Activated naive CD4-positive, alpha-beta T cell (primary cell): ENCODE measurements at places on chromosomes 7 and 10.

DNA sequence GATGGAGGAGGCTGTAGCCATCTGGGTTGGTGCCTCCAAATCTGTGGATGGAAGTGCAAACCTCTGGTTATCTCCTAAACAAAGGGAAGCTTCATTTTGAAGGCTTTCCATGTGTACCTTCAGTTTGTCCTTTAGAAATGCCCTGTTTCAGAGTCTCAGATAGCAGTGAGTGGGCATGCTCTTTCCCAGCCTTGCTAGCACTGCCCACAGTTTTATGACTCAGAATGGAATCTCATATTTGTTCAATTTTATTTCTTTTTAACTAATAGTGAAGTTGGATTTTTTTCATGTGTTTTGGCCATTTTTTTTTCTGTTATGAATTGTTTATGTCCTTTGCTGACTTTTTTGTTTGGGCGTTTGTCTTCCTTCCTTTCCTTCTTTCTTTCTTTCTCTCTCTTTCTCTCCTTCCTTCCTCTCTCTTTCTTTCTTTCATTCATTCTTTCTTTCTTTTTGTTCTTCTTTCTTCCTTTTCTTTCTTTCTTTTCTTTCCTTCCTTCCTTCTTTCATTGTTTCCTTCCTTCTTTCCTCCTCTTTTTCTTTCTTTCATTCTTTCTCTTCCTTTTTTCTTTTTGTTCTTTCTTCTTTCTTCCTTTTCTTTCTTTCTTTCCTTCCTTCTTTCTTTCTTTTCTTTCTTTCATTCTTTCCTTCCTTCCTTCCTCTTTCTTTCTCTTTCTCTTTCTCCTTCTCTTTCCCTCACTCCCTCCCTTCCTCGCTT, 25.6 kb downstream of the PRF1 start:
- DNase-seq, result no peak

DNA sequence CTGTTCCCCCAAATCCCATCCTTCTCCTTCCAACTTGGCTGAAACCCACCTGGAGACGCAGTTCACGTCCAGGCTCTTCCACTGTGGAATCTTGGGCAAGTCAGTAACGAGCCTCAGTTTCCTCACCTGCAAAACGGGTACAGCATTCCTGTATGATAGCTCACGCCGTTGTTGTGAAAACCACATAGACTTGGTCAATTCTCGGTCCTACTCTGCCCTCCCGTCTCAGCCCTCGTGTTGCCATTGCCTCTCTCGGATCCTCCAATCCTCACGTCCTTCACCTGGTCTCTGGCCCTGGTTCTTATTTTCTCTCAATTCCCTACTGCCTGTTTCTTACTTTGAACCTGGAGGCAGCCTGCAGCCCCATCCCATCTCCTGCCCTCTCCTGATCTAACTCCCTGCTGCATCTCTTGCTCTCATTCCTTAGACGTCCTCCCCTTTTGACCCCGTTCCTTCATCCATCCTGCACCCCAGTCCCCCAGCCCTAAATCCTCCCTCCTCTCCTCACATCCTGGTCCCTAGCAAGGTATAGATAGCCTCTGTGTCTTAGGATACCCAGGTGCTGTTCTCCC, 2.0 kb upstream of the MUC12 start:
- DNase-seq, result no peak

DNA sequence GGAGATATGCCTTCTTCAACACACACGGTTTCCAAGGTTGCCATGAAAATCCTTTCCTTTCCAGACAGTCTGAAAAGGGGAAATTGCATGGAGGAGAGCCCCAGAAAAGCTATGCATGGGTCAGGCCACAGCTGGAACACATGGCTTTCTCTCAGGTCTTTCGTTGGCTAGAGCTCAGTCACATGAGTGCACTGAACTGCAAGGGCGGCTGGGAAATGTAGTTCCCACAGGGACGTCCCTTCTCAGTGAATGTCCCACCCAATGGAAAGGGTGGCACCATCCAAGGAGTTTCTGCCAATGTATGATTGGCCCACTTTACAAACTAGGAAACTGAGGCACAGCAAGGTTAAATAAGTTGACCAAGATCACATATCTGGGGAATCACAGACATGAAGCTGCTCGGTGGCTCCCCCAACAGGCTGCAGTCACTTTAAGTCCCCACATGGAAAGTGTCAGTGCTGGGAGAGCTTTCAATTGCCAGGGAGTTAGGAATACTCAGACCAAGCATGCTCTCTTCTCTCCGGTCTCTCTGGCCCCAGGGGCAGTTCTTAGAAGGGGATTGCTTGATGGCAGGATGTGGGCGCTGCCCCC, 571.3 kb downstream of the GLRX3 start:
- no peak for DNase-seq

GRCh38 chr10:31936933-31937332, 8.3 kb upstream of the ARHGAP12 start:
- no peak for DNase-seq

- no peak for DNase-seq
These were observed 7.1 kb upstream of the IL2RA start for GRCh38 chr10:6069081-6069931.

DNA sequence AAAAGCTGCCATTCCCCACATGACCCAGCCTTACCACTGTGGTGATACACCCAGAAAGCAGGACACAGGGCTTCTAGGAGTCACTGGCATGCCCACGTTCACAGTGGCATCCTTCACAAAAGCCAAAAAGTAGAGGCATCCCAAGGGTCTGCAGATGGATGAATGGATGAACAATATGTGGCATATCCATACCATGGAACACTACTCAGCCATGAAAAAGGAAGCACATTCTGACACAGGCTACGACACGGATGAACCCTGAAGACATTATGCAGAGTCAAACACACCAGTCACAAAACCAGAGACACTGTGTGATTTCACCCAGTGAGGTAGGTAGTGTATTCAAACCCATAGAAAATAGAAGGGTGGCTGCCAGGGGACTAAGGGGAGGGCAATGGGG, 104.7 kb upstream of the DDC start:
- no peak for DNase-seq

- DNase-seq, result no peak
These were observed 60.6 kb upstream of the LAMB1 start for GRCh38 chr7:108063520-108063933.

DNA sequence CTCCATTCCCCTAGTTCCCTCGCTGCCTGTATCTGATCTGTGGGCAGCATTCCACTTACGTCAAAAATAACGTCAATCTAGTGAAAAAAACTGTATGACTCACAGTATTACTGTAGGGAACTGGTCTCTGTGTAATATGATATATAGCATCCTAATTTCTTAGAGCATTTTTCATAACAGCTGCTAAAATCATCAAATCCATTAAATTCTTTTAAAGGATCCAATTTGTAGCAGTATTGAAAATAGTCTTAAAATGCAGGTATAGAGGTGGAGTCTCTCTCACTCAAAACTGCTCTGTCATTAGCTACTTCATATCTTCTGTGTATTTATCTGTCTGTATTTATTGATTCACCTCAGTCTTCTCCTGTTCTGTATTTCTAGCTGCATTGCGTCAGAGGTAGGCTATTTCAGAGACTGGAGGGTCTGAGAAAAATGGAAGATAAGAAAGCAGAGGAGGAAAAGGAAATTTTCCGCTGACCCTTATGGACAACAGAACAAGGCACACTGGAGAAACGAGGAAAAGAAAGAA, 59.9 kb downstream of the PON1 start:
- DNase-seq, result no peak

- DNase-seq, result no peak
These were observed 30.3 kb downstream of the OAT start for GRCh38 chr10:124388476-124388822.

- DNase-seq, result no peak
These were observed 21.2 kb upstream of the BLOC1S2 start for GRCh38 chr10:100307684-100308083.

- DNase-seq, result no peak
These were observed 5.5 kb upstream of the IKZF1 start for GRCh38 chr7:50298811-50299562.

DNA sequence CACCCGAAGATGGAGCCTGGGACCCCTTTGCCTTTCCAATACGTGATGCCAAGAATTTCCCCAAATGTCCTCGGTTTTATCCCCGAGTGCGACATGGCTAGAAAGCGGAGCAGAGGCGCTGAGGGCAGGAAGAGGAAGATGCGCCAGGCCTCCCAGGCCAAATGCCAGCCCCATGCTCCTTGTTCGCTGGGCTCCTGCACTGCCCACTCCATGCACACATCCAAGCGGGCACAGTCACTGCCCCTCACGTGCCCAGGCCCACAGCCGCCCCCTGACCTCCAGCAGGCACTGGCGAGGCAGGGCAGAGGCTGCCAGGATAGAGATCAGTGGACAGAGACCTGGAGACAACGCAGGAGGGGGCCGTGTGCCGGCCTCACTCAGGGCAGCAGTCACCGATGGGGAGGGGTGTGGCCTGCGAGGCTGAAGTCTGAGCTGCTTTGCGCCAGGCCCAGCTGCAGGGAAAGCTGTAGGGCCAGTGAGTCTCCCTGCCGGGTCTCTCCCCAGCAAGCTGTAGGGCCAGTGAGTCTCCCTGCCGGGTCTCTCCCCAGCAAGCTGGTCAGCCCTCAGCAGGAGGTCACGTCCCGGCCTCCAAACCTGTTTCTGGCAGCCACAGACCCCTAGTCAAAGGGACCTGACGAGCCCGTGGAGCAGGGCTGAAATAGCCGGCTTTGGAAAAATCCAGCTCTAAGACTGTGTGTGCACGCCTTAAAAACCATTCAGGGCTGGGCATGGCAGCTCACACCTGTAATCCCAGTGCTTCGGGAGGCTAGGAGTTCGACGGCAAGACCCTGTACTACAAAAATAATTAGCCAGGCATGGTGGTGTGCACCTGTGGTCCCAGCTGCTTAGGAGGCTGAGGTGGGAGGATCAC, 100.6 kb upstream of the DIP2C start:
- DNase-seq, result no peak

- DNase-seq, result no peak
These were observed 84.5 kb upstream of the DYNC1I1 start for GRCh38 chr7:95687759-95688343.

DNA sequence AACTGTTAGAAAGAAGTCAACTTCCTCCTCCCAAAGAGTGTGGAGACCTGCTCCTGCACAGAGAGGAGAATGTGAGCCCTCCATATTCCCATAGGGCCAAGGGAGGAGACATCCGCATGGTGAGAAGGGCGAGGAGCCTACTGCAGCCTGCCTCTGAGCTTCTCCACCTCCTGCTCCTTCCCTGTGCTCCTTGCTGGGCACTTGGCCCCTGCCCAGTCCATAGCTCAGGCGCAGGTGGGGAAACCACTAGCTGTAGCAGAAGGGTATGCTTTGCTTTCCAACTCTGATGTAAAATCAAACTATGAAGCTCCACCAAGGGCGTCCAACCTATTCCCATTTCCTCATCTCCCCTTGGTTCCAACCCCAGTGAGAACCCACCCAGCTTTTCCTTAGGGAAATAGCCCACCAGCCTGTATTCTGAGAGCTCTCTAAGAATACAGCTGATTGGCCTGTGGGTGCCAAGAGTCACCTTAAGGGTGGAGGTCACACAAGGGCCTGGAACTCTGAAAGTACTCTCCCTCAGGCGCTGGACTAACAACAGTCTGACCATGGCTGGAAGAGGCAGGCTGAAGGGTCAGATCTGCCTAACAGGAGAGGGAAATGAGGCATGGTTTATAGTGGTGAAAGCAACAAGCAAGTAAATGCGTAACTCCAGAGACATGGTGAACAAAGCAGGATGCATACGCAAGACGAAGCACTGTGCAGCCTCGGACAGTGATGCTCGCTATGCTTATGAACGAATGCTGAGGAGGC, 13.9 kb downstream of the ZNF488 start:
- no peak for DNase-seq

DNA sequence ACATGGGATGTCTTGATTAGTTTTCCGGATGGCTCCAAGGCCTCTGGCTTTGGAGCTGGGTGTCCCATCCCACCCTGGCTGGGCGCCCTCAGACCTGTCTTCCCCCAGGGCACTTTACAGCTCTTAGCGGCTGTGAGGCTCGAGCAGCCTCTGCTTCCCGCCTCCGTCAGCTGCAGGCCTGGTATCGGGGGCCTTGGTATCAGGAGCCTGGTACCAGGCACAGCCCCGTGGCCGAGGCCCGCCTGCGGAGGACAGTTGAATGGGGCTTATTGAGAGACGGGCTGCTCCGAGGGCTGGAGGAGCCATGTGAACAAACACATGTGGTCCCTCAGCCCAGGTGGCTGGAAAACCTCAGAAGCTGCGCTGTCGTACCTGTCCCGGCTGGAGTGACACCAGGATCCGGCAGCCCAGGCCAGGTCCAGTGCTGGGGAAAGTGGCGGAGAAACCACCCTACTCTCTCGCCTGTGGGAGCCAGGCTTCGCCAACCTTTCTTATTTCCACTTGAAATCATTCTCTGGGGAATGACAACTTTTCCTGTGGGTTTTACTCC, 23.9 kb upstream of the AP5Z1 start:
- no peak for DNase-seq
